ENCODE measurements at places on chromosomes 2 and 18. TPM values are rescaled to one million over a fixed set of nuclear protein-coding genes. Genes with fewer than 3 reads are reported as not detected.

Gene NTSR2
- total RNA-seq, result not detected

Gene SPHKAP
- not detected for total RNA-seq

Gene SERPINB4
- not detected for total RNA-seq

- no peak overlapping the region for H3K27ac ChIP-seq
- DNase-seq, result no peak
- no peaks in the 10 kb centered on the region for H3K27me3 ChIP-seq
- no peak overlapping the region for H3K4me3 ChIP-seq
- peaks cover 24% of the 10 kb centered on the region for H3K4me1 ChIP-seq
These were observed 4.0 kb upstream of the RAB17 start for GRCh38 chr2:237594514-237594871.

- H3K27me3 ChIP-seq, result no peaks in the 10 kb centered on the region
- H3K4me3 ChIP-seq, result no peak overlapping the region
- no peaks in the 10 kb centered on the region for H3K4me1 ChIP-seq
- H3K27ac ChIP-seq, result no peak overlapping the region
- no peaks in the 10 kb centered on the region for H3K36me3 ChIP-seq
These were observed 1166.3 kb upstream of the ACVR2A start for GRCh38 chr2:146678516-146678915.

DNA sequence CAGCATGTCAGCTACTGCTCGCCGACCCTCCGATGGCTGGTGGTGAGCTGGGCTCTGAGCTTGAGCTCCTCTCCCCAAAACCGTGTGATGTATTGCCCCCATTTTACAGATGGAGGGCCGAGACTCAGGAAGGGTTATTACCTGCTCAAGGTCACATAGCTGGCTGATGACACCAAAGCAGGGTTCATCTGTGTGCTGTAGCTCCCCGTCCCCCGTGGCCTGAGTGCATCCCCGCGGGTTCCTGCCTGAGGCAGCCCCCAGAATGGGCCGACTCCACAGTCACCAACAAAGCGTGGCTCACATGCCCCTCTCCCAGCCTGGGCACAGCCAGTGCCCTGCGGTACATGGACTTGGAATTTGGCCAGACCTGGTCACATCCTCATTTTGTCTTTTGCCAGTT lies 198.6 kb downstream of the TFCP2L1 start:
- no peaks in the 10 kb centered on the region for H3K36me3 ChIP-seq
- peaks cover 15% of the 10 kb centered on the region for H3K27me3 ChIP-seq
- no peak overlapping the region for H3K4me3 ChIP-seq
- no peaks in the 10 kb centered on the region for H3K4me1 ChIP-seq

Gene CYBRD1
- 26.7 TPM for total RNA-seq

Gene CAPN14
- total RNA-seq, result 0.14 TPM

Gene CYP27A1
- total RNA-seq, result 3.9 TPM

DNA sequence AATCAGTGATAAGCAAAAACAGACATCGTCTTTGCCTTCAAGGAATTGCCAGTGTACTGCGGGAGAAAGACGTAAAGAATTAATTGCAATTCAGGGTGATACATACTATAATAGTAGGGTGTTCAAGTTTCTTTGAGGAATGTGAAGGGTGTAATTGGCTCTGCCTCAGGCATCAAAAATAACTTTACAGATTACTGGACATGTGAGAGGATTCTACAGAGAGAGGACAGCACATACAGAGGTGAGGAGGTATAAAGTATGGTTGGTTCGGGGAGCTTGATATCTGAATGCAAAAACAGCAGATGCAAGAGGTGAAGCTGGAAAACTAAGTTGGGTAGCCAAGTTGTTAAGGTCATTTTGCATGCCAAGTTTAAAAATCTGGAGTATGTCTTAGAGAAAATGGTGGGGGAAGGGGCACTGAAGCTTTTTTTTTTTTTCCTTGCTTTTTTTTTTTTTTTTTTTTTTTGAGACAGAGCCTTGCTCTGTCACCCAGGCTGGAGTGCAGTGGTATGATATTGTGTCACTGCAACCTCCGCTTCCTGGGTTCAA lies 227.5 kb upstream of the FOSL2 start:
- no peaks in the 10 kb centered on the region for H3K27me3 ChIP-seq
- H3K36me3 ChIP-seq, result no peaks in the 10 kb centered on the region
- DNase-seq, result no peak
- no peak overlapping the region for H3K27ac ChIP-seq

GRCh38 chr2:223019987-223020717 lies 31.8 kb upstream of the KCNE4 start:
- H3K27ac ChIP-seq, result no peak overlapping the region
- H3K4me3 ChIP-seq, result no peak overlapping the region
- DNase-seq, result no peak

DNA sequence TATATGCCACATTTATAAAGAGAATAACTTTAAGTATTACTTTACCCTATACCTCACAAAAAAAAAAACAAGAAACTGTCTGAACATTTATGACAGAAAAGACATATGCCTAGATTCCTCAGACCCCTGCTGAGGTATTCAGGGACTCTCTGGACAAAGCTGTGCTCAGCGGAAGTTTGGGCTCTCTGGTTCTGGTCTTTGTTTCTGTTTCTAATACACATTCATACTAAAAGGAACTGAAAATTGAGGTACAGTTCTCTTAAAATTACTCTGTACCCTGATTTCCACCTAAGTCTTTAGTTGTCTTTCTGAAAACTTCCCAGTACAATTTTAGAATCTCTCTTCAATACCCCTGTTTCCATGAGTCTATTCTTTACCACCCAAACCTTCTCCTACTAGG lies 160.3 kb downstream of the IKZF2 start:
- no peak overlapping the region for H3K27ac ChIP-seq
- no peak for DNase-seq
- no peaks in the 10 kb centered on the region for H3K36me3 ChIP-seq

GRCh38 chr18:23627321-23627720 lies 35.4 kb downstream of the ANKRD29 start:
- H3K27ac ChIP-seq, result no peak overlapping the region
- H3K36me3 ChIP-seq, result no peaks in the 10 kb centered on the region
- peaks cover 17% of the 10 kb centered on the region for H3K4me1 ChIP-seq
- DNase-seq, result peak; percentile 84
- H3K4me3 ChIP-seq, result no peak overlapping the region
- H3K27me3 ChIP-seq, result peaks cover 7% of the 10 kb centered on the region

All from astrocyte (in vitro differentiated cells and primary cell).